ENCODE measurements at places on chromosomes 7 and 10.

DNA sequence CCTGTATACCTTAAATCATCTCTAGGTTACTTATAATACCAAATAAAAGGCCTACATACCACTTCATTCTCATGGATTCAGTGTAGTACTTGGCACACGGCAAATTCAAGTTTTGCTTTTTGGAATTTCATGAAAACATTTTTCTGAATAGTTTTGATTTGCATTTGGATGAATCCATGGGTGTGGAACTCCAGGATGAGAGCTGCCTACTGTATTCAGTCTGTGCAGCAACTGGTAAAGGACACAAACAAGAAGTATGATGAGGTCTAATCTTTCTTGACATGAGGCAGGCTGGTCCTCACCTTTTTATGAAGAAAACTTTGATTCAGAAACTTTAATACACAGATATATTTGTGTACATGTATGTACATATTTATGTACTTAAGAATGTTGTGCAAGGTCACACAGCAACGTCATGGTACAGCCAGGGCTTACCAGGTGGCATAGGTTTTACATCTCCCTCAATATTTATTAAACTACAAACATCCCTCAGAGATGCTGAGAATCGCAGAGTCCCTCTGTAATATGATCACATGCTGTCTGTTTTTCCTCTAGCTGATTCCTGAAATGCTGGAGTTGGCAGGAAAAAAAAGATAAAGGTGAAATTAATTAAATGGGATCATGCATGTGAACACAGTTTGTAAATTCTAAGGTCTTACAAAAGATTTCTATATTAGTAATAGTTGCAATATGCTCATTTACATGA, 239.6 kb downstream of the PRKG1 start:
- no peak for DNase-seq

- no peak for DNase-seq
Observed at GRCh38 chr7:119578116-119578515, 694.9 kb upstream of the KCND2 start.

DNA sequence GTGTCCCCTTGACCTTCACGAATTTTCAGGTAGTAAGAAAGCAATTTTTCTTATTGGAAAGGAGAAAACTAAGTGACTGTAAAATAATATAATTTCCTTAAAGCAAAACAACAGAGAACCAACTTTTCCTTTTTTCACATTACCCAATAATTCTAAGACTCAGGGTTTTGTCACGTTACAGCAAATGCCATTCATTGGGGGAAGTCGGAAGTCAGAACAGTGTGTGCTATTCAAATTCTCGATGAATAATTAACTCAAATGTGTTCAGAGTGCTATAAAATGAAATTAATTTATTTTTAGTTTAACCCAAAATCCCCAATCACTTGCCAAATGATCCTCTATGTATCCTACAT, 40.0 kb downstream of the DIP2C start:
- DNase-seq: no peak

GRCh38 chr10:79440281-79440680, 5.1 kb downstream of the ZCCHC24 start:
- no peak for DNase-seq

DNA sequence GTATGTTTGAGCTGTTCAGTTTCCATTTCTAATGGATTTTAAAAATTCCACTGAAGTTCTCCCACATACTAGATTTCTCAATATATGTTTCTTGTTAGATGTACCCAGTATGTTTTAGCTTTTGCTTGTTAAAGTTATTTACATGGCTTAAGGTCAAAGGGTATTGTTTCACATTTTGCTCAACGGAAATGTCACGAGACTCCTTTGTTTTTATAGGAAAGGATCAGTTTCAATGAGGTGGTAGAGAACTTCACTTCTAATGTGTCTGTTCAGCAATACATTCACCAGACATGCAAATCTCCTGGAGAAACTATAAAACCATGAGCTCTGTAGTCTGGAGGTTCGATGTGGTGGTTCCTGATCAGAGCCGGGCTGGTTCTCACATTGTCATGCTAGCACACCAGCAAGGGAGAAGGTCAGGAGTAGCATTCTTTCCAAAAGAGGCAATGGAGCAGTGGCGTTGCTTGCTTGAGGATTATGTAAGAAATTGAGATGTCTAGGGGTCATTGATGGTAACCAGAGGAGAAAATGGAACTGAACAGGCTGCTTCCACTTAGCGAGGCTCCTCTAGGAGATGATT, 114.0 kb downstream of the RAB18 start:
- DNase-seq: no peak

DNA sequence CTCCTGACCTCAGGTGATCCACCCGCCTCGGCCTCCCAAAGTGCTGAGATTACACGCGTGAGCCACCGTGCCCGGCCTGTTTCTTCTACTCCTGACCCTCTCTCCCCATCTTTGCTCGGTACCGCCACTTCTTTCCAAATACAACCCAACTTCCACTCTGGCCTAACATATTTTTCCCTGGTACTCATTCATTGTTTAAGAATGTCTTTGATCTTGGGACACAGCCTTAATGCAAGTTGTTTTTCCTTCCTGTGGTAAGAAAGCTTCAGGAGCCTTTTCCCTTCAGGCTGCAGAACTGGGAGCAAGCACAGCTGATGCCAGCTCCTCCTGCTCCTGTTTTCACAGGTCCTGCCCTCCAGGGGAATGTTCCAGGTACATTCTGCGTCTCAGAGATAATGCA, 13.7 kb downstream of the CALML3 start:
- no peak for DNase-seq

GRCh38 chr7:36875794-36876193, 151.5 kb upstream of the AOAH start:
- DNase-seq: no peak
